AG04450 (cell line): ENCODE measurements at places on chromosomes 2 and 18. TPM values are rescaled to one million over a fixed set of nuclear protein-coding genes. Genes with fewer than 3 reads are reported as not detected.

HSPD1 gene
- 216 and 283 TPM in 2 replicates for polyA plus RNA-seq

ASB18 gene
- not detected in 2 replicates for polyA plus RNA-seq

SATB2 gene
- polyA plus RNA-seq = 5.0 and 5.3 TPM in 2 replicates

GPR155 gene
- 3.8 and 5.4 TPM in 2 replicates for polyA plus RNA-seq

SULT6B1 gene
- not detected in 2 replicates for polyA plus RNA-seq

GRHL1 gene
- polyA plus RNA-seq = 0.55 and 0.64 TPM in 2 replicates

CHAC2 gene
- 2.4 and 3.6 TPM in 2 replicates for polyA plus RNA-seq

THSD7B gene
- not detected in 2 replicates for polyA plus RNA-seq

TOGARAM2 gene
- polyA plus RNA-seq = 0.30 and 0.42 TPM in 2 replicates

RUFY4 gene
- not detected in 2 replicates for polyA plus RNA-seq

FSIP2 gene
- polyA plus RNA-seq = 0.27 and 0.48 TPM in 2 replicates

LIMS4 gene
- polyA plus RNA-seq = 2.3 and 3.6 TPM in 2 replicates

TUBA3E gene
- polyA plus RNA-seq = not detected in 2 replicates

VIT gene
- polyA plus RNA-seq = not detected in 2 replicates

HOXD12 gene
- not detected in 2 replicates for polyA plus RNA-seq

LRP2 gene
- polyA plus RNA-seq = not detected in 2 replicates

PLB1 gene
- 1.4 and 1.6 TPM in 2 replicates for polyA plus RNA-seq

CNTNAP5 gene
- not detected in 2 replicates for polyA plus RNA-seq

DYNAP gene
- polyA plus RNA-seq = not detected in 2 replicates

SPATA3 gene
- polyA plus RNA-seq = not detected in 2 replicates

SERPINB10 gene
- polyA plus RNA-seq = 0.19 TPM in 1 of 2 replicates, not detected in the other

TBC1D8 gene
- 2.3 and 2.5 TPM in 2 replicates for polyA plus RNA-seq

NYAP2 gene
- not detected in 2 replicates for polyA plus RNA-seq

LRRC30 gene
- not detected in 2 replicates for polyA plus RNA-seq

ELOA2 gene
- not detected in 2 replicates for polyA plus RNA-seq

GTF2A1L gene
- polyA plus RNA-seq = 0.19 TPM in 1 of 2 replicates, not detected in the other

ASXL3 gene
- 0.16 and 0.19 TPM in 2 replicates for polyA plus RNA-seq

DSG4 gene
- polyA plus RNA-seq = not detected in 2 replicates

TWSG1 gene
- polyA plus RNA-seq = 301 and 328 TPM in 2 replicates

DAW1 gene
- 0.12 and 0.25 TPM in 2 replicates for polyA plus RNA-seq

KCNJ13 gene
- polyA plus RNA-seq = 0.02 TPM in 1 of 2 replicates, not detected in the other

RAD51AP2 gene
- polyA plus RNA-seq = not detected in 2 replicates

UGGT1 gene
- polyA plus RNA-seq = 49.7 and 61.4 TPM in 2 replicates

MITD1 gene
- 19.2 and 27.2 TPM in 2 replicates for polyA plus RNA-seq

LOXHD1 gene
- not detected in 2 replicates for polyA plus RNA-seq

HOXD10 gene
- polyA plus RNA-seq = not detected in 2 replicates

SFTPB gene
- not detected in 2 replicates for polyA plus RNA-seq

ABCG5 gene
- not detected in 2 replicates for polyA plus RNA-seq

ZNF2 gene
- 4.1 and 4.8 TPM in 2 replicates for polyA plus RNA-seq

ALPG gene
- polyA plus RNA-seq = not detected in 2 replicates

SPP2 gene
- polyA plus RNA-seq = not detected in 2 replicates
